ENCODE measurements at places on chromosomes 6 and 20.

DNA sequence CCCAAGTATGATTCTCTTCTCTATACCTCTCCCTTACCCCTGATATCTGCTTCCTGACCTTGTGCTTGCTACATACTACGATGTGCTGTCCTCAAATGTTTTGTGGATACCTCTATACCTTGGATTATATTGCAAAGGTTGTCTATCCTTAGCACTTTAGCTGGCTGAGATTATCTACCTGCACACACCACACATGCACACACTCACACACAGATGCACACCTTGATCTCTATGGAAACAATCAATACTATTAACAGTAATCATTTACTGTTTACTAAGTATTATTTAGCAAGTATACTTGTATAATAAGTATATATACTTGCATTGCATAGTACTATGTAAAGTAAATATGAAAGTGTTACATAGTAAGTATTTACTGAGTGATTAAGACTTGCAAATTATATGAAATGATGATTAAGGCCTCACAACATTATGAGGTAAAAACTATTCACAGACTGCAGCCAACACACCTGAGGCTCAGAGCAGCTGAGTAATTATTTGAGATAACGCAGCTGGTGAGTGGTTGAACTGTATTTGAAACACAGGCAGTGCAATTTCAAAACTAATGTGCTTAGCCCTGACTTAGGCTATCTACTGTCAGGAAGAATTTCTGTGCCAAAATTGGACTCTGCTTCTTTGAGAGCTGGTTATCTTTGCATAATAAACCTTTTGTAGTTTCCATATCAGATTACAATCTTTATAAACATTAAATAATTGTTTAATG is 699.9 kb downstream of the FRK start:
- DNase-seq: no peak

DNA sequence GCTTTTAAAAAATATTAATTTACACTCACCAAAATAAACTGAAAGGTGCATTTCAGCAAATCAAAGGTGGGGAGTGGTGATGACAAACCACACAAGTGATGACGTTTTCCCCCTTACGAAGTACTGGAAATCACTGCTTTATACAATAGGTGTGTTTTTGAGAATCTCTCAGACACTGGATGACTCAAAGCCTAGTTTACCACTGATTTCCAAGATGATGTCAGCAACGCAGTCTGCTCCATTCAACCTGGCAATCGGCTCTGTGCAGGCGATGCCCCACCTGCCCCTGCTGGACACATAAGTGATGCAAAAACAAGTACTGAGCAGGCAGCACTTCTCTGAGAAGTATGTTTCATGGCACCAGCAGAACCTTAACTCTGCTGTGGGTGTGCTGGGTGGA is 114.4 kb downstream of the SOD2 start:
- DNase-seq: no peak

DNA sequence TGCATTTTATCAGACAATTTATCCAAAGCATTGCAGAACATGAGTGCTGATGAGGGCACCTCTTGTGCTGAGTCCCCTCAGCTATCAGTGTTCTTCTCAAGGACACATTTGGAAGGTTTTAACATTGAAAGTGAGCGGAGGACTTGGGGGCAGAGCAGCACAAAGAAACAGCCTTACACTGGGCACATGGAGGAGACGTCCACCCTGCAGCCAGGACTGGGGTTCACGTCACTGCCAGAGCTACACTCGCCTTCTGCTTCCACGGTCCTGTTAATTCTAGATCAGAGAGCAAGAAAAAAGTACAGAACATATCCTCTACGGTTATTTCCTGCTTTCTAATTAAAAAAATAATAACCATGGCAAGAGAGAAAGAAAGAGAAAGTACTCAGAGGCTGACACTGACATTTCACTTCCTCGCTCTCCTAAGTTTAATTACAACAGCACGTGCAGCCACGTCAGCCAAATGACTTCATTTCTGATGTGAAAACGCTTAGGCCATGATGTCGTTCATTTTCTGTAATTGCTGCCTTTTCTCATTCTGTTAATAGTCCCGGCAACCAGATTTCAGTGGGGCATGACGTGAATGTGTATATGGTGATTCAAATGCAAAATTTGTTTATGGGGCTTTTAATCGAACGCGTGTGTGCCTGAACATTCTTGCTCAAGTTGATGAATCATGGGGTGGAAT is 5.1 kb downstream of the PRND start:
- DNase-seq: peak; percentile 66

DNA sequence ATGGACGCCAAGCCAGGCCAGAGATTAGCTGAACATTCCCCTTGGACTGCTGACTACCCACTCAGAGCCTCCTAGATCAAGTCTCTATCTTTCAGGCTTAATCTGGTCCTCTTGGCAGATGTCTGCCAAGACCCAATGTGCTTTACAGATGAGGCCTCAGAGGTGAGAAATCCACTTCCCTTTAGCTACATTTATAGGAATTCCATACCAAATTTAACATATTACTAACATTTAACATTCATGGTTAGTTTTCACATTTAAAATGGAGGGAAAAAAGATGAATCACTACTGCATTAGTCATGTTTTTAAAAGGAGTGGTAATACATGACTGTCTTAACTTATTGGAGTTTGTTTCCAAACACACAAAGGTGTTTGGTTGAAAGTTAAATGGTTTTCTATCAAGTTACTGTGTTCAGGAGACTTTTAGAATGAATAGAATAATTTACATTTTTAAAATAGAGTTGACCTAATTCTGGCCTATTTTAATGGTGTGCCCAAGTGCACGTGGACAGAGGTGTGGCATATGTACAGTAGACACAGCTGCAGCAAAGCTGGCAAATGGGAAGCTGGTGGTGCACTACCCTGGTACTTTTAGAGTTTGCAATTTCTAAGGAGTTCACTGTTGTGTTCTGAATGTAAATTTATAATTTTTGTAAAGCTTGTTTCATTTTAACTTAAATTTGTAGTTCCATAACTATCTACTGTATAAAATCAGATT is 41.9 kb upstream of the CALHM6 start:
- DNase-seq: no peak

GRCh38 chr20:15930311-15931305 is 642.6 kb downstream of the KIF16B start:
- peak; percentile 37 for DNase-seq

All from GM04504 (cell line).